Skin of body (tissue), 3 donors: ENCODE measurements at places on chromosomes 7 and 10. TPM values are rescaled to one million over a fixed set of nuclear protein-coding genes. Genes with fewer than 3 reads are reported as not detected.
A peak's percentile ranks its signal among the peaks of the same experiment; 100 is the strongest.

PYROXD2 gene
- total RNA-seq, result 9.2 TPM

DNA sequence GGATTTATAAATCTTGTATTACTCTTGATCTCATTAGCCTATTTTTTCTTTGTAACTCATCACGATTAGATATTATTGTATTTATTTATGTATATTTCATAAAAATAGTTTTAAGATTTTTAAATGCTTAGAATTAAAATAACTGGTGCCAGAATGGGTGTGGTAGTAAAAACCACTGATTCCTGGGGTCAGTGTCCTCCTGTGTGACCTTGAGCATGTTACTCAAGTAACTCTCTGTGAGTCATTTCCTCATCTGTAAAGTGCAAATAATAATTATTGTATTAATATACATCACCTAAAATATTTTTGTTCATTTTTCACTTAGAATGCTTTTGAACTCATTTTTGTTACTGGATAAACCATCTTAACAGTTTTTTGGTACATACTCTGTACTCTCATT lies 91.3 kb upstream of the TMEM229A start:
- DNase-seq, result no peak

- no peak for DNase-seq
Observed at GRCh38 chr7:119838444-119838843, 434.5 kb upstream of the KCND2 start.

DNA sequence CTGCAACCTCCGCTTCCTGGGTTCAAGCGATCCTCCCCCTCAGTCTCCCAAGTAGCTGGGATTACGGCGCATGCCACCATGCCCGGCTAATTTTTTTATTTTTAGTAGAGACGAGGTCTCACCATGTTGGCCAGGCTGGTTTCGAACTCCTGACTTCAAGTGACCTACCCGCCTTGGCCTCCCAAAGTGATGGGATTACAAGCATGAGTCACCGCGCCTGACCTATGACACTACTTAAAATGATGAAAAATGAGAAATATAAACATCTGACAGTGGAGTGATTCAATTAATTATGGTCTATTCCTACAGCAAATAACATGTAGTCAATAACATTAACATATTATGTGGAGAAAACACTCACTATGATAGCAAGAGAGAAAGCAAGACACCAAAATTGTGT lies 2.2 kb downstream of the BRAT1 start:
- DNase-seq, result no peak

DNA sequence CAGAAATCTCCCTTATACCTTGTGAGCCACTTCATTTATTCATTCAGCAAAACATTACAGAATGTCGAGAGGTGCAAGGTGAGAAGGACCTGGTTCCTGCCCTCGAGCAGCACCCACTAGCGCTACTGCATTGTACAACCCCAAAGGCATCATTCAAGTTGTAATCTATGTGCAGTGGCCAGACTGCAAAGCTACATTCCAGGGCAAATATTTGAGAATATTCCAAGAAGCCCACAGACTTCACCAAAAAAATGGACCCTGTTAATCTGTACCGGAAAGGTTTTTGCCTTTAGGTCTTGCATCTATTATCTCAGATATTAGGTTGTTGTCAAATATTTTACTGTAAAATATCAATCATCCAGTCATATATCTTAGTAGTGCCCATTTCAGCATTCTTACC lies 295.4 kb upstream of the FZD1 start:
- no peak for DNase-seq

DNA sequence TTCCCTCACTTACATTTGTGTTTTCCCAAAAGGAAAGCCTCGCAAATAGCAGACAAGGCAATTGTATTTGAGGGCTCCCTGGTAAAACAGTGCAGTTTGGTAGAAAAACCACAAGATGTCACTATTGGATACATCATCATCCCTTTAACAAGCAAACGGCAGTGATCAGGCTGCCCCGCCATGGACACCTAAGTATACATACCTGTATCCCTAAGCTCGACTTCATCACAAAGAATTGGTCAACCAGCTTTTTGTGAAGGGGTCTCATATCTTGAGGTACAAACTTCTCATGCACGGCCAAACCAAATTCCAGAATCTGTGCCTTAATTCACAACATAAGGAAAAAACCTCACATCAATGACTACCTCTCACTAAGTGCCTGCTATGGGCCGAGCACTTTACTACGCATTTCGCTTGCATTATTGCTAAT lies 179.5 kb upstream of the IMMP2L start:
- peak; percentile 44 for DNase-seq

DNA sequence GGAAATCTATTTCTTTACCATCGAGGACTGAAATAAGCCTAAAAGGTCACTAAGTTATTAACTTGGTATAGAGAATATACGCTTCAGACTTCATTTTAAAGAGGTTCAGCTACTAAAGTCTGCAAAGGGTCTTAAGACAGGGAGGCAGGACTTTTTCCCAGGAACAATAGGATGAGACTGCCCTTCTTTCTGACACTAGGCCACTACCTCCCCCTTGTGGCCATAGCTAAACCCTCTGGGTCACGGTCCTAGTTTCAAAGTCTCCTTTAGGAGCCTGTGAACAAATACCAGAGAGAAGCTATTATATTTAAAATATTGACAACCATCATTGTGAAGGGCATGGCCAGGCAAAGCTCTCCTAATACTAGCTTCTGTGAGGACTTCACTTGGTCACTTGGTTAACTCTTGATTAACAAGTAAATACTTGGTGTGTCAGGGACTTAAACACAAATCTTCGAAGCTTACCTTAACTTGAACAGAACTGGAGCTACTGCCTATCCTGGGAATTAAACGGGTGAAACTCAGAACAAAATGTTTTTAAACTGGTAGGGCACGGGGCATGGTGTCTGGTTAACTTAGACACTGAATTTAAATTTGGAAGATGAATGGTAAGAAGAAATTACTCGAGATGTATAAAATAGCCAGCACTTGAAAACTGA lies 75.6 kb downstream of the CCDC6 start:
- DNase-seq, result no peak

LIPA gene
- total RNA-seq, result 43.5 TPM

DNA sequence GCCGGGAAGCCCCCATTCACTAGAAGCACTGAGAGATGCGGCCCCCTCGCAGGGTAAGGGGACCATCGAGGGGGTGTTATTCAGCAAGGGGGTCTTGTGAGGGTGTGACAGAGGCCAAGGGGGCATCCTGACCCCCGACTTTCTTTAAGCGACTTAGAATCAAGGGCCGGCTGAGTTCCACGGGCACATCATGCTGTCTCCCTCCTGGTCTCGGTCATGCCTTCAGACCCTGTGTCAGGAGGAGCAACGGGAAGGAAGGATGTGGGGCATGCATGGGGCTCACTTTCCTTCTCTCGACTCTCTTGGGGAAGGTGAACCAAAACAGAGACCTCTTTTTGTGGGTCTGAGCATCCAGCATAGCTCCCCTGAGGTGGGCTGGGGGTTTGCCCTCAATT lies 2.5 kb downstream of the ACSL5 start:
- no peak for DNase-seq

- peak; percentile 25 for DNase-seq
Observed at GRCh38 chr7:27774717-27775328, 34.9 kb downstream of the TAX1BP1 start.

GRCh38 chr7:16849296-16850148 lies 32.3 kb downstream of the AGR3 start:
- DNase-seq, result no peak

GRCh38 chr10:82883603-82884002 lies 1008.6 kb downstream of the NRG3 start:
- no peak for DNase-seq

DNA sequence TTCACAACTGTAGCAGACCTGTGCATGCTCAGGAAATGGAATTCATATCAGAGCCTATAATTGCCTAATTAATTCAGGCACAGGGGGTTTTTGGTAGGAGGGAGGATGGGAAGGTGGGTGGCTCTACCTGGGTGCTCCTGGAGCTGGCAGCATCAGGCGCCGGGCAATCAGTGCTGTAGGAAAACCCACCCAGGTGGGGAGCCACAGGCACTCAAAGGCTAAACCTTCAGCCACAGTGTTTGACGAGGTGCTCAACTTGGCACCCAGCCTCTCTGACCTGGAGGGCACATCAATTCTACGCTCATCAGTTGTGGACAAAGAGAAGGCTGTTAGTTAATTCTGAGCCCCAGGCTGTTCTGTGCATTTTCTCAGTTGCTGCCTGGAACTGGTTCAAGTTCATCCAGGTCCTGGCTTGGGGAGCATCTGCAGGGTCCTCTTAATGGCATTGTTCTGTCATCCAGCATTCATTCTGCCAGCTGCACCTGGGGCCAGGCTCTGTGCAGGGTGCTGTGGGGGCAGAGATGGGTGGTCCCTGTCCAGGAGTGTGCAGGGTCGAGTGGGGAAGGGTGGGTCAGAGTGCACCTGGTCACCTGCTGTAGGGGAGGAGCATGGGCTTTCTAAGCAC lies 54.1 kb upstream of the NPTX2 start:
- no peak for DNase-seq
